Mucosa of descending colon (tissue), 3 donors: ENCODE measurements at places on chromosomes 6 and 20.

GRCh38 chr20:22560817-22561216 is 23.6 kb downstream of the FOXA2 start:
- no peak for DNase-seq

GRCh38 chr20:46122071-46122470 is 4.0 kb downstream of the CD40 start:
- DNase-seq = no peak

DNA sequence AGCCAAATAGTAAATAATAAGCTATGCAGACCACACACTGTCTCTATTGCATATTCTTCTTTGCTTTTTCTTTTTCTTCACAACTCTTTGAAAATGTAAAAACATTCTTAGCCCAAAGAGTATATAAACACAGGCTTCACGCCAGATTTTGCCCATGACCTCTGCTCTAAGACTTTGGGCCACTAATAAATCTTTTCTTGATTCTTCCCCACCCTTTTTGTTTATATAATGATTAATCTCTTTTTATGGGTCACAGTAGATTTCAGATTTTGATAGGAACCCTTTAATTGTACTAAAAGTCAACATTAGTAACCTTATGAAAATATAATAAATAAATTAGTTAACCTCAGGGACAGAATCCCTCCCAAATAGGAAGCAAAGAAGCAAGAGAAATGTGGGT is 15.8 kb upstream of the ENPP5 start:
- DNase-seq = no peak

GRCh38 chr6:39209911-39210310 is 19.4 kb downstream of the KCNK5 start:
- DNase-seq = no peak

DNA sequence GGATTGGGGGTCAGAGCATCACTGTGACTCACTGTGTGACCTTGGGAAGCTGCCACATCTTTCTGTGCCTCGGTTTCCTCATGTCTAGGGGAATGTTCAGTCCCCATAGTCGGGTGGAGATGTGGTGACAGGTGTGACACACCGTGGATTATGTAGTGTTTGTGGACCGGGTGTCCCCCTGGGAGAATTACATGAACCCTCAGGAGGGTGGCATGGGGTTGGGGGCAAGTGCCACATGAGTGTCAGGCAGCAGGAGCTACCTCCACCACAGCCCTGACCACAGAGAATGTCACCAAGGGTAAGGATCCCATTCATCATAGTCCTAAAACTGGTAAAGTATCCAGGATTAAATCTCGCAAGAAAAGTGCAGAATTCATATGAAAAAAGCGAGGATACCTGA is 23.2 kb downstream of the SUN5 start:
- DNase-seq = no peak

DNA sequence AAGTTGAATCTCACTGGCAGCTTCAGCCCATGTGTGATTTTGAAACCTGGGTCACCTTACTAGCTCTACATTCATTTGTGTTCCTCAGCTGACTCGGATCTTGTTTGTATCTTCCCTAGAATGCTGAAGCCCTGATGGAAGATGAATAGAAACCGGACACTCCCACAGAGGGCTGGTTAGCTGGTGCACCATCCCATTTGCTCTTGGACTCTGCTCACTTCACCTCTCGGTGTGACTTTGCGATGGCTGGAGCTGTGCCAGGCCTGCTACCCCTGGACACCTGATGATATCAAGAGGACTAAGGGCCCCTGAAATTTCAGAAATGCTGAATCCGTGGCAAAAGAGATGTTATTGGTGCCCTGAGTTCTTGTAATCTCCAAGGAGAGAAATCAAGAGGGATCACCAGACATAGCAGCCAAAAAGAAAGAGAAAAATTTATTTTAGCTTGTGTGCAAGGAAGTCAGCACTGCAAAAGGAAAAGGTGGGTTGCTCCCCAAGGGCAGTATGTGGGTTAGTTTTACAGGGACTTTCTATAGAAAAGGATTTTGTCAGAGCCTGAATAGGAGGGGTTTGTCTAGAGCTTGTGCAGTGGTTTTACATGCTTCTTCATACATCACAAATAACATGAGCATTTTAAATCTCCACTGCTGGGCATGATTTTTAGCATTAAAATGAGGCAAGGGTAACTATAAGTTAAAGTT is 426.3 kb upstream of the NOX3 start:
- no peak for DNase-seq

- DNase-seq = no peak
Observed at GRCh38 chr6:138776659-138777058, 3.1 kb downstream of the CCDC28A start.

DNA sequence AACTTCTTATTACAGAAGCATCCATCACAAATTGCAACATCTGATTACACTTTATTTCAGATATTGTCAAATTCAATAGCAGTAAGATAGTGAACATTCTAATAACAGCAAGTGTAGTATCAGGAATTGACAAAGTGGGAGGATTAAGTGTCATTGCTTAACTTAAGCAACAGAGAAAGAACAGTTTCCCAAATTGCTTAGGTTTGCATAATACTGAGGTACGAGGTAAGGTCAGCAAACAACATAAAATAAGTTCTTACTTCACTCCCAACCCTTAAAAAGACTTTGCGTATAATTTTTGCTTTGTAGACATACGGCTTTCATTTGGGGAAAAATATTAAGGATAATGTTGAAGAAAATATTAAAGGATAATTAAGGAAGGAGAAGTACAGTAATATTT is 163.0 kb downstream of the RIMS1 start:
- no peak for DNase-seq

GRCh38 chr20:4740774-4741431 is 19.2 kb downstream of the PRND start:
- DNase-seq = peak; percentile 79

GRCh38 chr6:10585209-10585845 is 64.2 kb downstream of the GCNT2 start:
- no peak for DNase-seq

DNA sequence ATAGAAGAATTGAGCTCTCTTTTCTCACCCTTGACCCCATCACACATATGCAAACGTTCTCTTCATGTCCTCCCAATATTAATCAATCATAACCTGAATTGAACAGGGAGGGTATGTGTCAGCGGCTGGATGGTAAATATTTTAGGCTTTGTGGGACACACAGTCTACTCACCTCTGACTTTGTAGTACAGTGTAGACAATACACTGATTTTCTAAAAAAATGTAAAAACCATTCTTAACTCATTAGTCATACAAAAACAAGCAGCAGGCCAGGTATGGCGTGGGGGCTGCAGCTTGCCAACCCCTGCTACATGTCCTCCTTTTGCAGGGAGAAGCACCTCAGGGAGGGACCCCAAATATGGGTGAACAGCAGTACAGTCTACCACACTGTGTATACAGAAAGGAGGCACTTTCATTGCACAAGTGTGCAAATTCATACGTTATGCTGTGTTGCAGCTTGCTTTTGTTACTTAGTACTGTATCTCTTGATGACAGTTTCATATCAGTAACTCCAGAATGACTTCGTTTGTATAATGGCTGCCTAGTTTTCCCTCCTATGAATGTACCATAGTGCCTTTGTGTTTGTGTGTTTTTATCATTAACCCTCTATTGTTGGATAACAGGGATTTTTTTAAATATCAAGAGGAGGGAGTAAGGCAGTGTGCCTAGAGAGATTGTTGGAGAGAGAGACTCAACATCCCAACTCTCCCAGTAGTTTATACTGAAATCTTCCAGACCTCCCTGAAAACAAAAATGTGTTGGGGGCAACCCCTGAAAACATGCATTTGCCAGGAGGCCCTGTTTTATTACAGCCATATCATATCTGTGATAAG is 214.3 kb downstream of the ZMYND8 start:
- no peak for DNase-seq

DNA sequence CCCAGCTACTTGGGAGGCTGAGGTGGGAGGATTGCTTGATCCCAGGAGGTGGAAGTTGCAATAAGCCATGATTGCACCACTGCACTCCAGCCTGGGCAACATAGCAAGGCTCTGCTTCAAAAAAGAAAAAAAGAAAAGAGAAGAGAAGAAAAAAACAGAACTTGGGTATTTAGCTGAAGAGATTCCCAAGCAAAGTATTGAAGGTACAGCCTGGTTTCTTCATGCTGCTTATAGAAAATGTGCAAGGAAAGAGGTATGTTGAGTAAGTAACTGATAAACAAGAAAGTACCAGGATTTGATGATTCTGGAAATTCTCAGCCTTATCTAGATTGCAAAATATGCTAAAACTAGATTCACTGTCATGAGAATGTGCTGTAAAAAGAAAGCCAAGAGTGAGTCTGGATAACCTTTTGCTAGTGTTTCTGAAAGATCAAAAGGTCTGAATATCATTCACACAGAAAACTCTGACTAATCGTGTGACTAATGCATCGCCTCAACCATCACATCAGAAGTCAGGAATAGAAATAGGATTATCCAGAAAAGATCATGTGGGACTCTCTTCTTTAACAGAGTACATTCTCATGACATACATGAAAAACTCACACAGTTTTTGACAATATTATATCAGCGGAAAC is 32.4 kb upstream of the NOP56 start:
- no peak for DNase-seq

DNA sequence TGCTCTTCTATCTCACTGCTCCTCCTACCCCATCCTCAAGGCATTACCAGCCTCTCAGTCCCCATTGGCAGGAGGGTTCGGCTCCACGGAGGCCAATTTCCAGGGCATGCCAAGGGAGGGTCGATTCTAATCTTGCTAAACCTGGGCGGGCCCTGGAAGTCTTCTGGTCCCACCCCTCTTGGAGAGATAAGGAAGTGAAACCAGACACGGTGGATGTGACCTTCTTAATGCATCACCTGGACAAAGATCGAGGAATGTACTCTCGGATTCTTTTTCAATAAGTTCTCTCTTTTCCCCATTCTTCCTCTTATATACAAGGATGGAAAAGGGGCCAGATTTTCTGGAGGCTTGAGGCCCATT is 112.2 kb upstream of the ARMC2 start:
- peak; percentile 43 for DNase-seq

GRCh38 chr6:166744223-166745134 is 117.4 kb upstream of the RPS6KA2 start:
- DNase-seq = no peak

DNA sequence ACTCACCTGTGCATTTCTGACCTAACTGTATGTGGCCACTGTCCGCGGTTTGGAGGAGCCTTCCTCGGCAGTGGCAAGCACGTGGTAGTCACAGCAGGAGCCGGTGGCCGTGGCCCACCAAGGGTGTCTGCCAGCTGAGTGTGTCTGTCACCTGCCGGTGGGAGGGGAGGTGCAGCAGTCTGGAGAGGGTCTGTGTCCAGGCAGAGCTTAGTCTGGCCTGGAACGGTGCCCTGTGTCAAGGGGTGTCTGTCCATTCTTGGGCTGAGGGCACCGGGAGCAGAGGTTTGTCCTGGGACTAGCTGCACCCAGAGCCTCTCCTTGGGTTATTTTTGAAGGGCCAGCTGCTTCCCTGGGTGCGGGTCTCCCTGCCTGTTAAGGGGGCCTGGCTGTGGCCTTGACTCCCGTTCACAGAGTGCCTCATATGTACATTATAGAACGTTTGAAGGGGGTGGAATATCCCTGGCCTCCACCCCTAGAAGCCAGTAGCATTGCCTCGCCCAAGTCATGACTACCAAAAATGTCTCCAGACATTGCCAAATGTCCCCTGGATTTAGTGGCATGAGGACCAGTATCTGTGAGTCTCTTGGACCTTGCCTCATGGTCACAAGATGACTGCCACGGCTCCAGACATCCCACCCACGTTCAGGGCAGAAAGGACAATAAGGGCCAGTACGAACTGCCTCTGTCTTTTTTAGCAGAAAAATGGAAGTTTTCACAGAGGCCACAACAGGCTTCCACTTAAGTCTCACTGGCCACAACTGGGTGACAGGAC is 5.2 kb downstream of the RBM38 start:
- DNase-seq = no peak

- peak; percentile 35 for DNase-seq
Observed at GRCh38 chr20:20593447-20594170, 118.8 kb downstream of the RALGAPA2 start.

DNA sequence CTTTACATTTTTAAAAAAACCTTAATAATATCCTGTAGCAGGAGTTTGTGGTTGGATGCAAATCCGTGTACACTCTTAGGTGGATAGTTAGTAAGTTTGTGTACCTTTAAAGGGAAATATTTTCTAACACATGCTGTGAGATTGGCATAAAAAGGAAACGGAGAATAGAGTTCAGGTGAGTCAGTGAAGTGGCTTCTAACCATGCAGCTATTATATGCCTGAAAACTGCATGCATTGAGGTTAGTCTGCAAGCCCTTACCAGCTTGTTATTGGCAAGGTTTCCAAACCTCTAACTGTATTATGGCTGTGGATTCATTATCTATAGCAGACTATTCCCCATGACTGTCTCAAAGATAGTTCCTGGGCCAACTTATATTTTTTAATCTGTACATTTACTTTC is 420.6 kb upstream of the MMS22L start:
- DNase-seq = no peak

DNA sequence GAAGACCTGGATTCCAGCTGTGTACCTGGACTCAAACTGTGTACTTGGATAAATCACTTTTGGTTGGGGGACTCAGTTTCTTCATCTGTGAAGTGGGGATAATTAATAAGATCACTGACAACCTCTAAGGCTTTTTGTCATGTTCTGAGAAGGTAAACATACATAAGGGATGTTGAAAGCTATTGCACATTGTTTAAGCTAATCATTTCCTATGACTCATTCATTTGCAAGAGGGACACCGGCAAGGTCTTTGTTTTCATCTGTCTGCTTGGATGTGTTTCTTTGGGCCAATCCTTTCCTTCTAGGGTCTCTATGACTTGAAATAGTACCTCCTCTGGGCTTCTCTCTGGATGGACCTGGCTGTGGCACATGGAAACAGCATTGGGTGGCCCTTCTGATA is 6.8 kb downstream of the PROKR2 start:
- no peak for DNase-seq

- DNase-seq = no peak
Observed at GRCh38 chr20:19828232-19828631, 70.2 kb downstream of the RIN2 start.

GRCh38 chr20:3783511-3784195 is 2.4 kb upstream of the SPEF1 start:
- DNase-seq = no peak

DNA sequence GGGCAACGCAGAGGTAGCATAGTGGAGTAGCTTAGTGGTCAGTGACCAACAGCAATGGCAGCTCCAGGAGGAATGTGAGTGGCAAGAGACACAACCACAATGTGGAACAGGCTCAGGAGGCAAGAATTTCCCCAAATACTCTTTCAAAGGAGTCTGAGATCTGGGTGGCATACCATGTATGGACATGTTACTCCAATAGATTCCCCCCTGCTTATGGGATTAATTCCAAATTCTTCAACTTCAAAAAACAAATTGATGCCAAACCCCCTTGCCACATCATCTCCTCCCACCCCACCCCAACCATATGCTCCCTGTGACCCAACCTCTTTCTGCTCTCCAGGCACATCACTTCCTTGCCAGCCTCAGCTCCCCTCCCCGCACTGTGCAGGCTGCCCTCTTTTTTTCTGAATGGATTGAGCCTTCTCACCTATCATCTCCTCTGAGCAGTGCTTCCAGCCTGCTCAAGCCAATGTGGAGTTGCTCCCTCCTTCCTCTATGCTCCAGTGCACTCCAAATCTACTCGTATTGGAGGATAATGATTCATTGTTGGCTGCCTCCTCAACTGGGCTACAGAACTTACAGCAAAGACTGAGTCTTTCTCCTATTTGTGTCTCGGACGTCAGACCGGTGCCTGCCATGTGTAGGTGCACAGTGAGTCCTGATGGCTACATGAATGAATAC is 93.0 kb upstream of the CEP85L start:
- DNase-seq = no peak

- peak; percentile 20 for DNase-seq
Observed at GRCh38 chr6:43764772-43765171, 5.2 kb upstream of the VEGFA start.
